Esophagus squamous epithelium (tissue), 5 donors: ENCODE measurements at places on chromosomes 11 and 22.

GRCh38 chr11:133934599-133935550 lies 21.9 kb downstream of the IGSF9B start:
- no peak for DNase-seq

DNA sequence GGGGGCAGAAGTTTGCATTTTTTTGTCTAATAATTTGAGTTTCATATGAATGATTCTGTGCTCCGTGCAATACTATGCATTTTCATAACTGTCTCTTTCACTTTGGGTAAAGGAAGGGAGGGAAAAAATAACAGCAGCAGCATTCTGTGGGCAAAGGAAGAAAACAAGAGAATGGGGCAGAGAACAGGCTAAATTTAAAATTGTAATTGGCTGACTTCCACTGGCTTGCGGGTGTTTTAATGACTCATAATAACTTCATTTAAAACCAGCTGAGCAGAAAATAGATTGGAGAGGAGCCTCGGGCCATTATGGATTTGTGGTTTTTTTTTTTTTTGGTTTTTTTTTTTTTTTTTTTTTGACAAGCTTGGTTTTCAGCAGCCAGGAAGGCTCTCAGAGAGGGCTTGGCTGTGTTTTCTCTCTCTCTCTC lies 107.4 kb downstream of the ZBTB16 start:
- no peak for DNase-seq

GRCh38 chr22:39098026-39098425 lies 982 bp downstream of the APOBEC3H start:
- DNase-seq, result no peak

DNA sequence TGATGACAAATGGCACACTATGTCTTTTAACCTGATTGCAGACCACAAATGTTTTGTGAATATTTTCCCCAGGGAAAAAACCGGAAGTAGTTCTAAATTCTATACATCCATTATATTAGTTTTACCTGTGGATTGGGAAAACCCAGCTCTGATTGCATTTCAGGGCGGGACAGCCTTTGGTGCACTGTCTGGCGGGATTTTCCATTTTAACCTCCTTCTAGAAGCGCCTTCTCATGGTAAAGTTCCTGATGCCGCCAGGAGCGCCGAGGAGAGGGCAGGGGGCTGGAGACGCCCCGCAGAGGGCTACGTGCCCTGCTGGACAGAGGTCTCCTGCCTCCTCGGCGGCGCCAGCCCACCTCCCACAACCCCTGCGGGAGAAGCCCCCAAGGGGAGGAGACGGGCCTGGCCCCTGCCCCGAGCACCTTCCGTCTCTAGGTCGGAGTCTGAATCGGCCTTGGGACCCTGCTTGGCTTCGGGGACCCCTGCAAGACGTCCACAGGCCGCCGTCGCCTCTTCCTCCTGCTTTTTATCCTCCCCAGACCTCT lies 1.2 kb upstream of the P2RX6 start:
- no peak for DNase-seq

DNA sequence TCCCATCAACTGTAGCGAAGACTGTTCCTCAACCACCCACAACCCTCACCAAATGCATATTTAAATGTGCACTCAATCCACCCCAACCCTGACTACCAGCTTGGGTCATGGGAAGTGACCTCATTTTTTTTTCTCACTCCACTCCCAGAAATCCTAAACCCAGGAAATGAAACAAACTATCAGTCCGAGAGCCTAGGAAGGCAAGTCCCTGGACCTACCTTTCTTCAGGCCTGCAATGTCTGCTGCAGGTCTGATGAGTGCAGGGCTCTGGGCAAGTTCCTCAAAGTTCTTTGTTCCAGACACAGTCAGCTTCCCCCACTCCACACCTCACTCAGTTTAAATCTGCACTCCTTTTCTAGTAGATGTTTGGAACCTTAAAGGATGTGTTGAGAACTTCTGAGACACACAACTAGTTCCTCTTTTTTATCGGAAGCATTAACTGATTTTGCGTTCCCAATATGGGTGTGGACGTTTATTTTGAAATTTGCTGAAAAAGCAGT lies at the start of gene MS4A4E:
Gene MS4A4E, minus strand, starts transcription at position 398 of the 500 bp plus-strand sequence. CDS start 13,082 bp downstream, outside the sequence.
- no peak for DNase-seq

- DNase-seq, result no peak
These were observed 15.4 kb upstream of the IFITM3 start for GRCh38 chr11:335779-336658.

DNA sequence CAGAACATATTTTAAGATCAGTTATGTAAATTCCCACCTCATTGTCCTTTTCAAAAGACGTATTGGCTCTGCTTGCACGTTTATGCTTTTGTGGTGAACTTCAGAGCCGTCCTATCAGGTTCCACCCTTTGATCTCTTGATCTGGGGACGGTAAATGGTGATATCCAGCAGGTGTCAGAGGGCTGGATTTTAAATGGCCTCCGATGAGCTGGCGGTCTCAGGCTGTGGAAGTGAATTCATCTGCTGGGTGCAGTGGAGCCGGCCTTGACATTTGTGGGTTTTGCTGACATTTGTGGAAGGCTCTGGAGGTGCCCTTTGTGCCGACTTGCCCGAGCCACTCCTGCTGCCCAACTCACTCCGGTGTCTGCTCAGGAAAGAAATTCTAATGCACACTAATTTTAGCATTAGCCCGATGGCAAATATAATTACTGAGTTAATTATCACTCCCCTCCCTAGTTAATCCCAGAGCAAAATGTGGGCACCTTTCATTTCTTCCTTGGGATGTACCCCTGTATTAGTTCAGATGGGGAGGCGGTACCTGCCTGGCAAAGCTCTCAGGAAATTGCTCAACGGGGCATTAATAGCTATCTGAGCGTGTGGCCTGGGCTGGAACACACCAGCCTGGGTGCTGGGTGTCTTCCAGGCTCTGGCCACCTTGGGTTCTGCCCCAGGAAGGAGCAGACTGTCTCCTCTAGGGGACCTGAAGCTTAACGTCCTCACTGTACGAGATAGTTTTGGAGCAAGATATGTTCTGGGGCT lies 9.1 kb downstream of the LRP5 start:
- no peak for DNase-seq

DNA sequence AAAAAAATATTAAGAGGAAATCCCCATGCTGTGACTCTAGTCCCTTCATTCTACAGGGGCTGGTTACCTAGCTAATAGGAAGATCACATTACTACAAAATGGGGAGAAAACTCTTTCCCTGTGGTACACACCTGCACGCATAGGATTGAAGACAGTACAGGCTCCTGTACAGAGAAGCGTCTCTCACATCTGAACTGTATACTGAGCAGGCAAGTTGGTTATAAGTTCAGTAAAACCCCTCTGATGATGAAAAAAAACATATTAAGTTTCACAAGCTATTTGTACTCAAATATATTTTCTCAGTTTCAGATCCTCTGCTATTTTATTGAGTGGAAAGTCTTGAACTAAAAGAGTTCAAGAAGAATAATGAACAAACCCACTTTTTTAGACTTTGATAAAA lies 156.9 kb upstream of the HSD17B12 start:
- DNase-seq, result no peak

- DNase-seq, result no peak
These were observed 35.4 kb upstream of the NFRKB start for GRCh38 chr11:129930743-129931142.

DNA sequence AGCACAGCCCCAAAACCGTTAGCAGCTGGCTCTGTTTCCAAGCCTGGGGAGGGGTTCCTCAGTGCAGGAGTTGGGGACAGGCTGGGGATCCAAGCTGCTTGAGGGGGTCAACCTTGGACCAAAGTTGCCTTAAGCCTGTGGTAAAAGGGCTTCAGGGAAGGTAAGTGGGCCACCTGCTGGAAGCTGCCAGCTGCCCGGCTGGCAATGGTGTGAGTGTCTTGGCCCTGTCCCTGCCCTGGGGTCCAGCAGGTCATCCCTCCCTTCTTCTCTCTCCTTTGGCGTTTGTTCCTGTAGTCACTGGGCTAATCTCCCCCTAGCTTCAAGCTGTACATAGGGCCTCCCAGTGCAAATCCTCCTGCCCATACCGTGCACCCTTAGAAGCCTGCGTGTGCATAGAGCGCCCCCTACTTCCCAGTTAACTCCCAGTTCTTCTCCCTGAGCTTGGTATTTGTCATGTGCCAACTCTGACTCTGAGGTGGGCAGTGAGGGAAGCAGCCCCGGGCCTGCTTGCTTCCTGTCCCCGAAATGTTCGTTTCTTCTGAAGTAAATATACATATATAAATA lies 4.4 kb downstream of the TMEM258 start:
- no peak for DNase-seq

- no peak for DNase-seq
These were observed 107.3 kb downstream of the XKR3 start for GRCh38 chr22:16717699-16718558.

DNA sequence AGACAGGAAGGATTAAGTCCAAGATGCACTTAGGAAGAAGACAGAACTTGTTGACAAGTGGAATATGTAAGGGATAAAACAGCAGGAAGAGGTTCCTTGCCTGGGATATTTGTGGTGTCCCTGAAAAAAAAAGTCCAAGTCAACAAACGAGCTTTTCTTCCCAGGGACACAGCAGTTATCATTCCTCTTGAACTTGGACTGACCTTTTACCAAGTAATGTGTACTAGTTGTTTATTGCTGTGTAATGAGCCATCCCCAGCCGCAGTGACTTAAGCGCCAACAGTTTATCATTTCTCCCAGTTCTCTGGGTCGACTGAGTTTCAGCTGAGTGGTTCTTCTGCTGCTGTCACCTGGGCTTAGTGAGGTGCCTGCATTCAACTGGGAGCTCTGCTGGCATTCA lies 37.0 kb downstream of the KREMEN1 start:
- DNase-seq, result no peak

DNA sequence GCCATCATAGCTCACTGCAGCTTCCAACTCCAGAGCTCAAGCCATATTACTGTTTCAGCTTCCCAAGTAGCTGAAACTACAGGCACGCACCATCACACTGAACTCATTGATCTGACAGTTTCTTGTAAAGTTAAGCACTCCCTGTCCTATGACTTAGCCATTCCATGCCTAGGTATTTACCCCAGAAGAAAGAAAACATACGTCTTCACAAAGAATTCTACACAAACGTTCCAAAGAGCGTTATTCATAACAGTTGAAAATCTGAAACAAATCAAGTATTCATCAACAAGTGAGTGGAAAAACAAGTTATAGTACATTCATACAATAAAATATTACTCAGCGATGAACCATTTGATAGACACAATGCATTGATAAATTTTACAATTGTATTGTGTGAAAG lies 7.8 kb upstream of the NLRP10 start:
- no peak for DNase-seq

DNA sequence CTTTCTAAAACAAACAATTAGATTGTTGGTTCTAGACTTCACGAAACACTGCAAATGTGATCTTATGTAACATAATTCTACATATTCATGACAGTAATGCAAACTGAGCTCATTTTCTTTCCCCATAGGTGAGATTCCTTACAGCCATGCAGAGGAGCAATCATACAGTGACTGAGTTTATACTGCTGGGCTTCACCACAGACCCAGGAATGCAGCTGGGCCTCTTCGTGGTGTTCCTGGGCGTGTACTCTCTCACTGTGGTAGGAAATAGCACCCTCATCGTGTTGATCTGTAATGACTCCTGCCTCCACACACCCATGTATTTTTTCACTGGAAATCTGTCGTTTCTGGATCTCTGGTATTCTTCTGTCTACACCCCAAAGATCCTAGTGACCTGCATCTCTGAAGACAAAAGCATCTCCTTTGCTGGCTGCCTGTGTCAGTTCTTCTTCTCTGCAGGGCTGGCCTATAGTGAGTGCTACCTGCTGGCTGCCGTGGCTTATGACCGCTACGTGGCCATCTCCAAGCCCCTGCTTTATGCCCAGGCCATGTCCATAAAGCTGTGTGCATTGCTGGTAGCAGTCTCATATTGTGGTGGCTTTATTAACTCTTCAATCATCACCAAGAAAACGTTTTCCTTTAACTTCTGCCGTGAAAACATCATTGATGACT lies 1.5 kb downstream of the OR9G1 start:
- no peak for DNase-seq

DNA sequence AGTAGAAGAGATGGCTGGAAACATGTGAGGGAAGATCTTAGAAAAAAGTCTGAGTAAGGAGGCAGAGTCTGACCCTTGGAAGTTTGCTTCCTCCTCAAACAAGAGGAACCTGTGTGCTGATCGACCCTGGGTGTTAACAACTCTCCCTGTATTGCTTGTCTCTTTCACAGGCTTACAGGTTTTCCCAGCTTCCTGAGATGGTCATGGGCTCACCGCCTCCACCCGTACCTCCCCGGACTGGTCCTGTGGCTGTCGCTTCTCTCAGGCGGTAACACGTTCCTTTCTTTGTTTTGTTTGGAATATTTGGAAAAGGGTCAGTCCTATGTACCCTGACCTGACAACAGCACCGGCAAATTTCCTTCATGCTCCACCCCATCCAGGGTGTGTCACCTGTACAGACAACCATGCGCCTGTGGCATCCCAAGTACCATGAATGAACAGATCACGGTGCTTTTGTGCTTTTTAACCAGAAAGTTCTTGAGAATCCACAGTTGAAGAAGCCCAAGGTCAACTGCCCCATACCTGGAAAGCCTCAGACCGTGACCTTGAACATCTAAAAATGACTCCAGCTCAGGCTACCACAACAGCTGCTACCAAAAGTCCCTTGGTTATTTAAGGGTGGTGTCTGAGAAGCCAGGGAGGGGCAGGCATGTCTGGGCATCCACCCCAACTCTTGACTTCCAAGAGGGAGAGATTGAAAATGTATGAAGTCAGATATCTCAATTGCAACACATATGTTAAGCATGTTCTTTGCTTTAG lies 44.6 kb downstream of the C11orf91 start:
- no peak for DNase-seq
